HEK293T (cell line): ENCODE measurements at places on chromosomes 11 and 22.

DNA sequence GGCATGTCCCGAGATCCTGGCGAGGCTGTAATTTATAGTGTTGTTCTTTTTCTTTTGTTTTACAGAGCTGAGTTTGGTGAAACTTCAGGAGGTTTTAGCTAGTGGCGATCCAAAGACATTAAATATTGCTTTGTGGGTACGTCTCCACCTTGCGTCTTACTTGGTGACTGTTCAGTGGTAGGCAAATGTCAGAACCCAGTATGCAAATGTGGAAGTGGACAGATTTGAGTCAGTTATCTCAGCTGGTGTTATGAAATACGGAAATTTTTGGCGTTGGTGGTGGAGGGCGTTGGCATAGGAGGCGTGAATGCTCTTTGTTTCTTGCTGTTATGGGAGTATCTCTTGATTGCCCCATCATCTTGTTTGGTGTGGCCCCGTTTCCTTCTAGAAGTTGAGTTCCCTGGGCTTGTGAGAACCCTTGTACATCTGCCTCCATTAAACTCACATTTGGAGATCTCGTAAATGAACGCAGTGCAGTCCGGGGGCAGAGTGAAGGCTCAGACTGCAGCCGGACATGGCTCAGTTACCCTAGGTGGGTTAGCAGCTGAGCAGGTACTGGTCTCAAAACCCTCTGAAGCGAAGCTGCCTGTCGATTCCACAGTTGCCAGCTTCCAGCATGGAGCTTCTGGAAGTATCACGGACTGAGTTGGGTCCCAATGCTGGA, 39.9 kb downstream of the PTPRJ start:
- no peak for DNase-seq

- no peak for DNase-seq
These were observed 49.3 kb upstream of the CD44 start for GRCh38 chr11:35089666-35090065.

GRCh38 chr11:15958910-15959309, 397.4 kb downstream of the SOX6 start:
- DNase-seq: no peak

DNA sequence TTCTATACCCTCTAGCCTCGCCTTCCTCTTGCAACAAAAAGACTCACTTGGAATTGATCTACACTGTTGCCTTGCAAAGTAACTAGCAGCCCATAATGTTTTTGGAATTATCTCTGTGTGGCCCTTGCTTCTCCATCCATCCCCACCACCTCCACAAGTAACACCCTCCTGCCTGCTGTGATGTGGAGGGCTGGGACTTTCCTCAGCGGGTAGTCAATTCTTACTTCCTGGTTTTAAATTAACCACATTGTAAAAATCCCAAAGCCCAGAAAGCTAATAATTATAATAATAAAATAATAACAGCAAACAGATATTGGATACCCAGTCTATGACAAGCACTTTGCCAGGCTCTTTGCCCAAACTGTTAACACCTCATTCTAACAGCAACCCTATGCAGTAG, 40.8 kb upstream of the GALNT18 start:
- no peak for DNase-seq

DNA sequence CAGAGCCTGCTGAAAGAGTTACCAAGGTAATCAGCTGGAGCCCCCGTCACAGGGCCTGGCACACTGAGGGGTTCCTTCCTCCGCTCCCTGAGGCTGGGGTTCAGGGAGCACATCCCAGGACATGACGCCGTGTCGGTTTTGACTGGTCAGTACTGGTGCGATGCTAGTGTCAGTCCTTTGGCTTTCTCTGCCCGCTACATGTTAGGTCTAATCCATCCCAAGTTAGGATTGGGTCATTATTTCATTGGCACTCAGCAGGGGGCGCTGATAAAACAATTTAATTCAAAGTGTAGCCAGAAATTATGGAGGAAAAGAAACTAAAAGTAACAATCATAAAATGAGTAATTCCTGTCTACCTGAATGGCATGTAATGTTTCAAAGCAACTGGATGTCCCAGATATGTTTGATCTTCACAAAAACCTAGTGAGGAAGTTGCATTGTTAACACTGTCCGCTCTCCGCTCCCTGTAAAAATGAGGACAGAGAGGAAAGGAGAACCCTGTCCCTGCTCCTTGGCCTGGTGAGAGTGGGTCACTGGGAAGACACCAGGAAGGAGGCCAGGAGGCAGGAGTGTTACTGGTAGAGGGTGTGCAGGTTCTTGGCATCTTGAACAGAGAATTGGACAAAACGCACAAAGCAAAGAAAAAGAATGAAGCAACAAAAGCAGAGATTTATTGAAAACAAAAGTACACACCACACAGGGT, 27.1 kb downstream of the TSKU start:
- no peak for DNase-seq

GRCh38 chr11:10291801-10292638, 2.0 kb downstream of the SBF2 start:
- DNase-seq: no peak

GRCh38 chr11:130203766-130204702, 44.5 kb downstream of the ST14 start:
- DNase-seq: no peak

DNA sequence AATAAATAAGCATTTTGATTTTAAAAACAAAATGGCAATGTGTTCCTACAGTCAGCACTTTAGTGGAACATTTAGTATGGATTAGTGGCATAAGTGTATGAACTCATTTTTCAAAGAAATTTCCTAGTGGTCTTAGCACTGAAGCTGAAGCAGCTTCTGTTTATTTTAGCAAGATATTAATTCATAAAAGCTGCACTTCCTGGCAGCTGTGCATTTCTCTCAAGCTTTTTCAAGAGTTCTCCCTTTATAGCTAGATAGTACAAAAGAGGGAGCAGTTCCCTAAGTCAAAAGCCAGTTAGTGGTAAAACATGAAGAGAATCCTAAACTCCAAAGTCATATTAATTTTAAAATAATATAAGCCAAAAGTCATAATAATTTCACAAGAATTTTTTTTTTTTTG, 1036.0 kb upstream of the CCDC90B start:
- no peak for DNase-seq

DNA sequence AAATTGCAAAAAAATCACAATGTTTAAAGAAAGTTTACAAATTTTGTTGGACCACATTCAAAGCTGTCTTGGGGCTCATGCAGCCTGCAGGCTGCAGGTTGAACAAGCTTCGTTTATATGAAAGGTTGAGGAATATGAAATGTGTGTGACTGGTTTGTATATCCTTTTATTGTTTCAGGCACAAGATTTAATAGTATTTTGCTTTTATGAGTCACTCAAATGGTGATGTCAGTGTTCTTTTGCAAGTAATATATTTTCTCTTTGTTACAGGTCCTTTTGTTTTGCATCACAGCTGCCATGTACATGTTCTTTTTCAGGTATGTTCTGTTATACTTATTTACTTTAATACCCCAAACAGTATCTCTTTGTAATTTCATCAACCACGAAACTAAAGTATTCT, 198.6 kb downstream of the TMEM135 start:
- no peak for DNase-seq

DNA sequence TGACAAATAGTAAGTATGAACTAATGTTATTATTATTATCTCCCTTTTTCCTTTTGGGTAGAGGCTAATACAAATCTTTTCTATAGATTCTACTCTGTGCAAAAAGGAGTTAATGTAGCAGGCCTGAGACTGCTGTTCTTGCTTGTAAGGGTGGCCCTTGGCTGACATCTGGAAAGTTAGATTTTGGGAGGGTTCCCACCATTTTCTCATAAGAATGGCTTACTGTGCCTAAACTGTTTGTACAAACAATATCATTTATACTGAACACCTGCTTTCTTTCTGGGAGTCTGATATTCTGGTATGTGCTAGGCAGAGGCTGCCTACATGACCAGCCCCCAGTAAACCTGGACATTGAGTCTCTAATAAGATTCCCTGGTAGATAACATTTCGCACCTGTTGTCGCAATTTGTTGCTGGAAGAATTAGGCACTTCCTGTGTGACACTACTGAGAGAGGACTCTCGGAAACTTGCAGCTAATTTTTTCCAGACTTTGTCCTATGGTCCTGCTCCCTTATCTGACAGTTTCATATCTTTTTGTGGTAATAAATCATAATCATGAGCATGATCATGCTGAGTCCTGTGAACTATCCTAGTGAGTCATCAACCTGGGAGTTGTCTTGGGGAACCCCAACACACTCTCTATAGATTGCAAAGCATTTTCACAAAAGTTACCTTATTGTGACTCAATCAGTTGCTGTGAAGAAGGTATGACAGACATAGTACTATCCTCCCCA, 257.7 kb upstream of the CCDC90B start:
- DNase-seq: no peak

- DNase-seq: peak; percentile 34
These were observed 7.4 kb downstream of the CNTF start for GRCh38 chr11:58629857-58630256.

DNA sequence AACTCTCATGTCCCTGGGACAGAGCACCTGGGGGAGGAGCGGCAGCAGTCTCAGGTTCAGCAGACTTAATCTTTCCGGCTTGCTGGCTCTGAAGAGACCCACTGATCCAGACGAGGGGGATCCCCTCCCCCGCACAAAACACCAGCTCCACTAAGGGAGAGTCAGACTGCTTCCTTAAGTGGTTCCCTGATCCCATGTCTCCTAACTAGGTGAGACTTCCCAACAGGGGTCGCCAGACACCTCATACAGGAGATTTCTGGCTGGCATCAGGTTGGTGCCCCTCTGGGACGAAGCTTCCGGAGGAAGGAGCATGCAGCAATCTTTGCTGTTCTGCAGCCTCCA, 157.2 kb upstream of the TMEM45B start:
- DNase-seq: no peak

- no peak for DNase-seq
These were observed 1.4 kb upstream of the C11orf52 start for GRCh38 chr11:111917312-111917711.

DNA sequence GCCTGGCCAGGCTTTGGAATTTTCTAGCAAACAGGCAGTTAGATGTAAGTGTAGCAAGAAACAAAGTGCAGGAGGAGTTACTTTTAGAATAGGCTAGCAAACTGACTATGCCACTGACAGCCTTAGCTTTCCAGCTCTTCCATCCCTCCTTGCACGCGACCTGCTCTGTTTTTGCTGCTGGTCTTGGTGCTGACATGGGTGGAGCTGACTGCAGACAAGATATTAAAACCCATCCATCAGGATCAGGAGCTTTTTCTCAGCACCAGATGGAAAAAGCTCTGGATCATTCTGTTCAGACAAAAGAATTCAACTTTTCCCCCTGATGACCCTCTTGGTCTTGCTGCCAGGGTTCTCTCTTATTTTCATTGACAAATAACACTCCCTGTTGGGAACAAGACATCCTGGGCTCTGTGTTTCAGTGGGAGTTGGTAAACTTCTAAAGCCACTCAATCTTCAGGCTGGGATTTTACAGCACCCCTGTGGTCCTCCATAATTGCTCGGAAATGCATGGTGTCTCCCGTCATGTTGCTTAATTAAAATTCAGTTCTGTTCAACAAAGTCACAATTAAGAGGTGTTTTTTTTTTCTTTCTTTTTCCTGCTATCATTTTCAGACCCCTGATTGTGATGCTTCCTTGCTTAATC, 240.0 kb upstream of the LARGE1 start:
- DNase-seq: no peak

GRCh38 chr11:129117595-129118350, 74.4 kb downstream of the ARHGAP32 start:
- DNase-seq: peak; percentile 59

- no peak for DNase-seq
These were observed 24.6 kb downstream of the ATXN10 start for GRCh38 chr22:45696227-45696626.
